ENCODE measurements at places on chromosomes 13 and 19.

DNA sequence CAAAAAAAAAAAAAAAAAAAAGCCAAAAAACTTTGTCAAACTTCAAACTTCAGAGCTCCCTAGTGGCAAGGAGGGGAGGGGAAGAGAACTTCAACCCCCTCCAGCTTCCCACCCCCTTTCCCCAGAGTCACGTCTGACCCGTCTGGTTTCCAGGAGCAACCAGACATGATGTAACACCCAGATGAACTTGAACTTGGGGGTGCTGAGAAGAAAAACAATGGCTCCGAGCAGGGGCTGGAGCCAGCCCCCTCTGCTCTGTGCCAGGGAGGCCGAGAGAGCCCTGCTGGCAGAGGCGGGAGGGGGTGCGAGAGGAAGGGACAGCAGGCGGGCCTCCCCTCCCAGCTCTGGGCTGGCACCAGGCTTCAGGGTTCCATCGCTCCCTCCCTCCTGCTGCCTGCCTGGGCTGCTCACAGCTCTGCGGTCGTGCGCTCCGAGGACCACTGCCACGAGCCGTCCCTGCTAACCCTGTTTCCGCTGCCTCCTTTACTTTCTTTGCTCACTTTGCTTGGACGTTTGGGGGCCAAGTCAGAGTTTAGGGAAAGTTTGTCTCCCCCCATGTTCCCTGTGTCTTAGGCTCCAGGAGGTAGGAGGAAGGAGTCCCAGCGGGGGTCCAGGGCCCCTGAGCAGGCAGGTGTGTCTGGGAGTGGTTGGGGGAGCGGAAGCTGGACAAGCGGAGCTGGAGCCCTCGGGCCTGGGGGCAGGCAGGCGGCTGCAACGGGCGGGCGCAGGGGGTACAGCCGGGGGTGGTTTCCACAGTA lies 11.1 kb downstream of the LYL1 start:
- no peak for DNase-seq

DNA sequence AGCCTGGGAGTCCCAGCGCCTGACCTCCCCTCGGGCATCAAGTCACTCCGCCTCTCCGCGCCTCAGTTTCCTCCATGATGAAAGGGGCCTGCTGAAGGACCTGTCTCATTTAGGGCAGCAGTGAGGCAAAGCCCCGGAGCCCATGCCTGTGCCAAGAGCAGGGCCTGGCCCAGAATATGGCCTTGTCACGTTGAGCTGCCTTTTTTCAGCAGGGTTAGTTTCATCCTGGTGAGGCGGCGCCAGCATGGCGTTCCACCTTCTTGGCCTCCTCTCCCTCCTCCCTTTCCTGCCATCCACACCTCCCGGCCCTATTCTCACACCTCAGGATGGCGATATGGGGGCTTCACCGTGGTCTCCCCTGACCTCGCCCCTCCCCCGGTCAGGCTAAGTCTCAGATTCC lies 30.2 kb downstream of the PAK4 start:
- DNase-seq = no peak

- no peak for DNase-seq
Measured at GRCh38 chr13:84553227-84553626, 671.0 kb upstream of the SLITRK1 start.

DNA sequence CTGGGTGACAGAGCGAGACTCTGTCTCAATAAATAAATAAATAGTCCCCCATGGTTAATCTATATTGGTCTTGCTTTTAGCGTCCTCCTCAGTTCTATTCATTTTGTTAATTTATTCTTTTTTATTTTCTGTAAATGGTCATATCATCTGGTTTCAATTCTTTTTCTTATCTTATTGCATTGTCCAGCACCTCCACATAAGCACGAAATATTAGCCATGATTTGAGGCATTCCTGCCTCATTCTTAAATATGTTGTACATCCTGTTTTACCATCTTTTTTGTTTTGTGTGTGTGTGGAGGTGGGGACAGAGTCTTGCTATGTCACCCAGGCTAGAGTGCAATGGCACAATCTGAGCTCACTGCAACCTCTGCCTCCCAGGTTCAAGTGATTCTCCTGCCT lies 24.6 kb upstream of the CCDC124 start:
- no peak for DNase-seq

DNA sequence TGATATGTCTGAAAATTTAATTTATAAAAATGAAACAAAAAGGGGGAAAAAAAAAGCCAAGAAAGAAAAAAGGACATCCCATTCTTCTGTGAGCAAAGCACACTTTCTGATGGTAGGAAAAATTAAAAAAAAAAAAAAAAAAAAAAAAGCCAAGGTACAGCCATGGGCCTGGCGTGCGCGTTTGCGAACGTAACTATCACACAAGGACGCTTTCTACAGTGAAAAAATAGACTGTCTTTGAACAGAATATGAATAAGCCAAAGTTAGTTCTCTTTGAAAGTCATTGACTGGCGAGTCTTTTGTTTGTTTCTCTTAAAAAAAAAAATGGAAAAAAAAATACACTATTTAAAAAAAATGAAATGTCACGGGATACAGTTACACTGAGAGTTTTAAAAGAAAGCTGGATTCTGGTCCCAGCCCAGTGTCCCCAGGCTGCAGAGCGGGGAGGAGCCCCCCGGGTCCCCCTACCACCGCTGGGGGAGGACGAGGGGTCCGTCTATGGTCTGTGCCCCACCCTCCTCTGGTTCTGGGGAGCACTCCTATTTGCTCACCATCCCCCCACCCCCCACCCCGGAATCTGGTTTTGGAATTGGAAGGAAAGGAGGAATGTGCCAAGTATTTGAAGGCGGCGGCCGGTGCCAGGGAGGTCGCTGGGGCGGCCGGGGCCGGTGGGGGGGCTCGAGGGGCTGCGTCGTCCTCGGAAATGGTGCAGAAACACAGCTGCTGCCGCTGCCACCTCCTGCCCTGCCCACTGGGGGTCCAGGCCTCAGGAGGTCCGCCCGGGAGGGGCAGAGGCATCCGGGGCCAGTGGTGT lies 134.5 kb downstream of the PTPRS start:
- no peak for DNase-seq

GRCh38 chr13:76271728-76272232 lies 614.4 kb downstream of the KCTD12 start:
- DNase-seq = no peak
